ENCODE measurements at places on chromosomes 4 and X.
A peak's percentile ranks its signal among the peaks of the same experiment; 100 is the strongest.

GRCh38 chrX:67094061-67094460 lies 449.8 kb upstream of the AR start:
- DNase-seq, result no peak

GRCh38 chr4:126784966-126785580 lies 847.7 kb upstream of the INTU start:
- no peak for DNase-seq

DNA sequence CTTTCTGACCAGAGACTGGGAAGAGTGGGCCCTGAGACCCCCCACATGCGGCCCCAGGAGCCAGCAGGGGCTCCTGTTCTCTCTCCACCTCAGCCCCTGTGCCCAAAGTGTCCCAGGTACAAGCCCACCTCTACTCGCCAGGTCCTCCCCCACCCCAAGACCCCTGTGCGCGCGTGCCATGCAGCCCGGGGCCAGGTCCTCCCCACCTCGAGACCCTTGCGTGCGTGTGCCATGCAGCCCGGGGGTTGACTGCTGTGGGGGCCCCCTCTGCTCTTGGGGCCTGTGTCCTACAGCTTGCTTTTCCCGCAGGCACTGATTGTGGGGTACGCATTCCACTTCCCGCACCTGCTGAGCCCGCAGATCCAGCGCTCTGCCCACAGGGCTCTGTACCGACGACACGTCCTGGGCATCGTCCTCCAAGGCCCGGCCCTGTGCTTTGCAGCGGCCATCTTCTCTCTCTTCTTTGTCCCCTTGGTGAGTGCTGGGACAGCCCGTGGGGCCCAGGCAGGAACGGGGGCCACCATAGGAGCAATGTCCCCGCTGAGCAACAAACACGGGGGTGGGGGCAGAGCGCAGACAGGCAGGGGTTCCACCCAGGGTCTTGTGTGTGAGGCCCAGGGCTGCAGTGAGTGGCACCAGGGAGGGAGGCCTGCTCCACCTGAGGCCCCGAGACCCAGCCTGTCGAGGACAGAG lies 20.3 kb downstream of the DGKQ start:
- no peak for DNase-seq

DNA sequence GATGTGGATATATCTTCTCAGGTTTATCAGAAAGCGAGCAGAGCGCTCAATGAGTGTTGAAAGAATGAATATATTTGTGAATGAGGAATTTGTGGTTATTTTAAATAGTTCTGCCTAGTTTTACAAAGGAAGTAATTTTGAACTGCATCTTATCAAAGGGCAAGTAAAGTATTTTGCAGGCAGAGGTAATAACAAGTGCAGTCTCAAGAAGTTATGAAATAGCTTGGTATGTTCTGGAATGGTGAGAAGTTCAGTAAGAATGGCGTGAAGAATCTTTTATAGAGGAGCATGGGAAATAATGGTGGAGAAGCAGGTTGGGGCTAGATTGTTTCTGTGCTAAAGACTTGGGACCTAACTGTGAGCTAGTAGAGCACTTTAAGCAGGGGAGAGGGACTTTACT lies 10.9 kb downstream of the TMA16 start:
- no peak for DNase-seq

DNA sequence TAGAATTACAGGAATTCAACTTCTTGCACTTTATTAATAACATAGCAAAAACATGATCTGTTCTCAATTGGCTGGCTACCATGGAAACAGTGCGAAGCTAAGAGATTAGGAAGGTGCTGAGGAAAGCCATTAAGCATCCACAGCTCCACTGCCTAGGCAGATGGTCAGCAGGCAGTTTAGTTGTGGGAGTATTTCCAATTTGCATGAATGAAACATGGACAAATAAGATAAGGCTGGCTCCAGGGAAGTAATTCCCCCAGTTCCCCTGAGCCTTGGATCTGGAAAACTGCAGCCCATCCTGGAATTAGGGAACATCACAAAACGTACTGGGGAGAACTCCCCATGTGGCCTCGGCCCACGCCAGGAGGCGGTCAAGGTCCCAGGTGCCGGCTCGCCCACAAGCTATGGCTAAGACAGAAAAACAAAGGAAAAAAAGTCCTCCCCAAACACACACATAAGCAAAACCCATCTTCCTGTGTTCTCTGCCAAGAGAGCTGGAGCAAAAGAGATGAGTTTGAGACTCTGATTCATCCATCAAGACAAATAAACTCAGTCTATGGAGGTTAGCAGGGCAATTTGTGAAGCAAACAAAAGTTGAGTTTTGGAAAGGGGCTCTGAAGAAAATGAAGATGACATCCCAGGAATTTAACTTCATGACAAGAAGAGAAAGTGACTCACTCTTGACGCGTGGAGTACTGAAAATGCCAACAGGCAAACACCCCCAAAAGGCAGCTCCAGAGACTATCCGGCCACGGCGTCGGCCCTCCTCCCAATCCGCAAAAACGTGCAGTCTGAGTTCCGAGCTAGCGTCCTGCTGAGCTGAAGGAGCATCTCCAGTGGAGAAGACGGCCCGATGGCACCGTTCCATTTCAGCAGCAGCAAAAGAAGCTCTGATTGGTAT lies 45.1 kb downstream of the IGFBP7 start:
- DNase-seq, result no peak

- DNase-seq, result no peak
Measured at GRCh38 chrX:39310891-39311290, 509.6 kb downstream of the MID1IP1 start.

- peak; percentile 77 for DNase-seq
Measured at GRCh38 chr4:112348488-112349158, 51.5 kb downstream of the ALPK1 start.

Measured in NCI-H510A (cell line).